Epithelial cell of proximal tubule (primary cell): ENCODE measurements at places on chromosomes 5 and 9.

GRCh38 chr5:76626738-76627137, 3.5 kb upstream of the F2RL2 start:
- DNase-seq = no peak

DNA sequence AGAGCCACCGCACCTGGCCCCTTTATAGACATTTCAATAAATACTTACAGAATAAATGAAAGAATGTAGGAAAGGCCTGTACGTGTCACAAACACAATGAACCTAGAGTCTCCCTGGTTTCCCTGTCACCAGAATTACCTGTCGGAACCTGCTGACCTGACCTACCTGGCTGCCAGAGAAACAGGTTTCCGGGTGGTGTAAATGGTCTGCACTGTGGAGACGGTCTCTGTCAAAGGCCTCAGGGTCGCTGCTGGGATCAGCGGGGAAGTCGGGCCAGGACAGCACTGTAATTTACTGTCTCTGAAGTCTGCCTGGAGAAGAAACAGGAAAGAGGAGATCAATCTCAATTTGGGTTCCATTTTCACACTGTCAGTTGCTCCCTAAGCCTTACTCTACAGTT, 9.3 kb upstream of the FRRS1L start:
- no peak for DNase-seq

DNA sequence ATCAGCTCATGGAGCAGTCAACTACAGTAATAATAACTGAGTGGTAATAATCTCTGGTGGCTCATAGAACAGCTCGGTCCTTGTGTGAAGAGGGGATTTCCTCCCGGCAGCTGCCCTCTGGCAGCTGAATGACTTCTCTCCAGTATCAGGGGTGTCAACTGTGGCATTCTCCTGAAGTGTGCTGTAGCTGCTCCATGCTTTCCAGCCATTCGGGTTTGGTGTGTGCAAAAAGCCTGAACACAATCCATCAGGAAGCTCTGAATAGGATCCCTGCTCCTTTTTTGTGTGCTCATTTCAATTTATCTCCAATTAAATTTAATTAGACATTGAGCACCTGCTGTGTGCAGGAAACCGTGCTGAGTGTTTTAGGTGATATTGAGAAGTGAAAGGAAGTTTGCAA, 59.8 kb upstream of the BARX1 start:
- DNase-seq = no peak

DNA sequence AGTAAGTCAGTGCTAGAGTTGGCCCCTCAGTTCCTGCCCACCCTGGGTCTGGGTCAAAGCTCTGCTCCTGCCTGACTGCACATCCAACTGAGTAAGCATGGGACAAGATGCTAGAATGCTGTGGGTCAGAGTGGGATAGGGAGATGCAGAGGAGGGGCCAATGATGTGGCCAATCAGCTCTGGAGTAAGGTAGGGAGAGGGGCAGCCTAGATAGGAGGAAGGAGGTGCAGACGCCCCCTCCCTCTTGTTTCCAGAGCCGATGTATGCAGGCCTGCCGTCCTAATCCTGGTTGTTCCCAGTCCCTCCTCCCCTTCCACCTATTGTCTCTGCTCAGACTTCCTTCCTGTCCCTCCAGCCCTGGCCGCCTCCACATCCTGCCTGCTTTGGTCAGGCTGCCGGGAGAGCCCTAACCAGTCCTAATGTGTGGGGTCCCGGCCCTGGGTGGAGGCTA, 1.3 kb downstream of the ARAP3 start:
- DNase-seq = no peak

- DNase-seq = no peak
Measured at GRCh38 chr5:135980620-135981019, 25.8 kb upstream of the LECT2 start.

DNA sequence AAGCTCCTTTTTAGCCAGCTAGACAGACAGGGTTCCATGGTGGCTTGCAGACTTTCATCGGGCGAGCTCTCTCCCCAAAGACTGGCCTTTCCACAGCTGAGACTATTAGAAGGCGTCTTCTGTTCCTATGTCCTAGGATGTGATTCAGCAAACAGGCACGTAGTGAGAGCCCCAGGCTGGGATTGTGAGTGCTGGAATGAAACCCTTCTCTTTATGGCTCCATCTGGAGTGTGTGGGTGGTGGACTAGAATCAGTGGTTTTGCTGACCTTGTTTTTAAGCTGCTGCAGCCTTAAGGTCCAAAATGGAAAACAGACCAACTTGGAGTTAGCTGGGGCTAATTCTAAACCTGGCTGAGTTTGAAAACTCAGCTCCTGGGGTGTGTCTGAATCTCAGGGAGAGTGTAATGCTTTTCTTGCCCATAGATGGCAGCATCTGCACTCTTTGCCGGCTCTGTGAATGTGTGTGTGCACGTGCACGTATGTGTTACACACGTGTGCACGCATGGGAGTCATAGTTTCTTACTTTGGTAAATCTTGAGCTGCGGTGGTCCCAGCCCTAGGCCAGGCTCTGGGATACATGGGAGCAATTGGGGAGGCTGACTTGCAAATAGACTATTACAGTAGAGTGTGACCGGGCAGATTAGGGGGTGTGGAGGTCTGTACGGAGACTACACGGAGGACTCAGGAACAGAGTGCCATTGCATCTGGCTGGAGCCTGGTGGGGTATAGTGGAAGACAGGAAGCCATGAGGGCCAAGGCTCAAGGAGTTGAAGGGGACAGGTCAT, 10.7 kb downstream of the GSN start:
- peak; percentile 81 for DNase-seq

DNA sequence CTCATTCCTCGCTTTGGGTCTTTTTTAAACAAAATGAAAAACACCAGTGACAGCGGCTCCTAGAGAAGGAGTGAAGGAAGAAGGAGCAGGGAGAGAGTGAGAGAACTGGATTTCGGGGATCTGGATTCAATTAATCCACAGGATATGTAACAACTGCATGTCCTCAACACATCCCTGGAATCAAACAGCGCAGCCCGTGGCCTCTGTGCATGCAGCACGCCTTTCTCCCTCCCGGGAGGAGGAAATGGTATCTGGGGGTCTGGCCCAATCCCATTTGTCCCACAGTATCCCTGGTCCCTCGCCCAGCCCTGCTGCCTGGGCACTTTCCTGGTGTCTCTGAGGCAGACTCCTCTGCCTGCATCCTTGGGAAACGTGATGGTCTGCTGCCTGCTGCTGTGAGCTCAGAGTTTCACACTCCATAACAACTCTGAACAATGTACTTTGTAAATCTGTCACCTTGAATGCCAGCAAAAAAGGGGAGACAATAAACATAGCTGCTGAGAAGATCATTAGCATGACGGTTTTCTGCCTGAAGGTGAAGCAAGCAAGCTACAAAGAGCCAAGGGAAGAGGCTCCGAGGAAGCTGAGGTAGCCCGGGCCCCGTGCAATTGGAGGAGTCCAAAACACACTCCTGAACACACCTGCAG, 56.1 kb downstream of the PTCH1 start:
- DNase-seq = no peak

DNA sequence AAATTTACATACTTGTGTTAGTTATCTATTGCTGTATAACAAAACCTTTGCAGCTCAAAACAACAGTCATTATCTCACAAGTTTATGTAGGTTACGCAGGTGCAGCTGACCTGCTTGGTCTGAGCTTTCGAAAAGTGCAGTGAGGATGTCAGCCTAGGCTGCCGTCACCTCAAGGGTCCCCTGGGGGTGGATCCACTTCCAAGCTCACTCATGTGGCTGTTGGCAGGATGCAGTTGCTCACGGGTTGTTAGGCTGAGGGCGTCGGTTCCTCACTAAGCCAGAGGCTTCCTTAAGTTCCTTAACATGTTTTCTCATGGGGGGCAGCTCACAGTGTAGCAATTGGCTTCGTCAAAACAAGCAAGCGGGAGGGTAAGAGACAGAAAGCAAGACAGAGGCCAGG, 139.8 kb downstream of the DOCK8 start:
- no peak for DNase-seq

- no peak for DNase-seq
Measured at GRCh38 chr9:134325096-134325812, 1.0 kb upstream of the RXRA start.

DNA sequence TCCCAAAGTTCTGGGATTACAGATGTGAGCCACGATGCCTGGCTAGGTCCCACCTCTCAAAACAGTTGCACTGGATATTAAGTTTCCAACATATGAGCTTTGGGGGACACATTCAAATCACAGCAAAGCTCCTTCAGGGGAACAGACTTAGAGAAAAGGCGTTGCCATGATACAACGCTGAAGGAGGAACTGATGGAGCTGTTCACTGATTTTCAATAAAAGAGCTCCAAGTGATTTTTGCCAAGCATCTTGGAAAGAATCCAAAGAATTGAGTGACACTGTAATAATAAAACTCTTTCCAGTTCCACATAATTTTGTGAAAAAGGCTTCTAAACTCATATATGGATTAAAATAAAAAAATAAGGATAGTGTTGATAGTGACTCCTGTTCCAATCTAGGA, 72.5 kb downstream of the CSNK1A1 start:
- no peak for DNase-seq

- no peak for DNase-seq
Measured at GRCh38 chr5:91957666-91958065, 574.5 kb upstream of the ARRDC3 start.

GRCh38 chr9:35198191-35198590, 36.4 kb downstream of the UNC13B start:
- no peak for DNase-seq

DNA sequence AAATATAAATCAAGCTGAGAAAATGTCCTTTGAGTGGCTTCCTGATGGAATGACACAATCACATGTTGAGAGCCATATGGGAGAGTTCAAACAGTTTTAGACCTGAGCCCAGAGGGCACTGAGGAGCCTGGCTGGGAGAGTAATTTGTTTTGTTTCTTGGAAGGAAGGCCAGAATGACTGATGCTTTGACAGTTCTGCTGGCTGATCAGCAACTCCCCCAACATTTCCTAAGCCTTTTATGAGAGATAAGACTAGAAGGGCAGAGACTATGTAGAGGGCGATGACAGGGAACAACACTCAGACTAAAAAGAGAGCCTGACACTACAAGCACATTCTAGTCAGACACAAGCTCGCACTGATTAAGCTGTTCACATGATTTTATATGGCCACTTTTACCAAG, 169.2 kb downstream of the COX7C start:
- DNase-seq = no peak

GRCh38 chr9:18422296-18423036, 51.5 kb upstream of the ADAMTSL1 start:
- DNase-seq = no peak

DNA sequence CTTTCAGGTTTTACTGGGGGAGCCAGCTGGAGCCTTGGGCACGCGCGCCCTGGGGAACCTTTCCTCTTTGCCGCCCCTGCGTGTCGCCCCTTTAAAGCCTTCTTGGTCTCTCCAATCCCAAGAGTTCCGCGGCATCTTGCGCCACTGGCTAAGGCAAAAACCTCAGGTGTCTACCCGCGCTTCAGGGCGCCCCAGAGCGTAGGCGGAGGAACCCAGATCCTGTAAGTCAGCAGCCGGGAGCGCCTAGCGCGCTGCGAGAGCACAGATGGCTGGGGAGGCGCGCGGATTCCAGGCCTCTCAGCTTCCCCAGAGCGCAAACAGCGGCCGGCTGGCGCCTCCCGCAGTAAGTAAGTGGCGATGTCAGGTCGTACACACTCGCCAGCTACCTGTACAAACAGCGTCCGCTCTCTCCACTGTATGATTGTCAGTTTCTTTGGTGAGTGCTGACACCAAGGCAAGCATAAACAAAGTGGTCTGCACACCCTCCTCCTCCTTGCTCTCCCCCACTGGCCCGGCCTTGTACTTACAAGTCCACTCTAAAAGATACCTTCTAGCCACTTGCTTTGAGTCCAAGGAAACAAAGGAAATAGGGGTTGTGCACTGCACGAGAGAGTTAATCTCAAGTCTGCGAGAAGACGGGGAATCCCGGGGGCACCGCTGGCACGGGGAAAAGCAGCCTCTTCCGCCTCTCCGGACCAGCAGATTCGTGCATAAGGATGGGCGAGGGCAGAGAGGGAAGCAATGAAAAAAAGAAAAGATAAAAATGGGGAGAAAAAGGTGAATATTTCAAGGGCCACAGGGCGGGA, 2.9 kb downstream of the HTR1A start:
- no peak for DNase-seq

- peak; percentile 72 for DNase-seq
Measured at GRCh38 chr9:6759185-6759977, 1.6 kb downstream of the KDM4C start.

- no peak for DNase-seq
Measured at GRCh38 chr5:81922854-81923279, 49.0 kb upstream of the ATG10 start.

DNA sequence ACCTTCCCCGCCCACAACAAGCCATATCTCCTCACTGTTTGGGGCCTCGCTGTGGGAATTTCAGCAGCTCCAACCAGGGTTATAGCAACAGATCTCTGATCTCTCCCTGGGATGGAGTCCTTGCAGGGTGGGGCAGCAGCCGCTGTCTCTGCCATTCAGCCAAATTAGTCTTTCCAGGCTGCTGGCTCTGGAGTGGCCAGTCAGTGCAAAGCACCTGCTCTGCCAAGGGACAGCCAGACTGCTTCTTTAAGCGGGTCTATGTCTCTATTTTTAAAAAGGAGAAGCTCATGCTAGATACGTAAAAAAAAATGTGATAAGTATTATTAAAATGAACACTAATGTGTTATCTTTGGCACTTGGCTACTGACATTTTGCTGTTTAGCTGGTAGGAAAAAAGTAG, 380.2 kb downstream of the CDH10 start:
- DNase-seq = no peak

GRCh38 chr9:137719194-137719593, 100.4 kb downstream of the EHMT1 start:
- no peak for DNase-seq

- no peak for DNase-seq
Measured at GRCh38 chr5:73497497-73498056, 665 bp upstream of the BTF3 start.

DNA sequence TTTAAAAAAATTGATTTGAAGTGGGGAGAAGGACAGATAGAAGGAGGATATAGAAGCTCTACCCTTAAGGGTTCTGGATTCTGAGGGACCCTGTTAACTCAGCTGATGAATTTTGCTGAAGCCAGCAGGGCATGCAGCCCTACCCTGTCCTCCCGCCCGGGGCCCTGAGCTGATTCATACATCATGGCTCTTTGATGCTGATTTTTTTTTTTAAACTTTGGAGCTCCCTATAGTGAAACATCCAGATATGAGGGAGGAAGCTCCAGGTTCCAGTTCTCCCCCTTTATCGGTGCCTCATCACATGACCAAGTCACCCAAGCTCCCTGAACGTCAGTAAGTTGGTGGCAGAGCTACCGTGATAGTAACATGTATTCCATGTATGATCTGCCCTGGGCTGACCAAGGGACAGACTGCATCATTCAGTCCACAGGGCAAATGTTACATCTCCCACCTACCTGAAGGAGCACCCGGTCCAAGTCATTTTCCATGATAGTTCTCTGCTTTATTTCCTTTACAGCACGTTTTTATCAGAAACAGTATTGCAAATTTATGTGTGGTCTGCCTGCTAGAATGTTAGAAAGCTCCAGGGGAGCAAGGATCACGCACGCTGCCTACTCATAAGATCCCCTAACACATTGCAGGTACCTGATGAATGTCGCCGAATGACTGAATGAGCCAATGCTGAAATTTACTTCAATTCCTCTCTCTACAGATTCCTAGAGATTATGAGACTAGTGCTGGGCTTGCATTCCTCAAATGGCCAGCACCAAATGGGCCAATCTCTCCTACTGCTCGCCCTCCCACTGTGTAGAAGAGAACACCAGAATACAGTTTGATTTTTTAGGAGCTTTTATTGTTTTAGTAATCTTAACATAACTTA, 25.9 kb downstream of the SPARC start:
- no peak for DNase-seq
